ENCODE measurements at places on chromosomes 5 and 9.

- peak; percentile 67 for DNase-seq
Measured at GRCh38 chr5:149062371-149063016, 368 bp downstream of the SH3TC2 start.

- DNase-seq: no peak
Measured at GRCh38 chr9:79970146-79970425, 398.3 kb downstream of the TLE4 start.

DNA sequence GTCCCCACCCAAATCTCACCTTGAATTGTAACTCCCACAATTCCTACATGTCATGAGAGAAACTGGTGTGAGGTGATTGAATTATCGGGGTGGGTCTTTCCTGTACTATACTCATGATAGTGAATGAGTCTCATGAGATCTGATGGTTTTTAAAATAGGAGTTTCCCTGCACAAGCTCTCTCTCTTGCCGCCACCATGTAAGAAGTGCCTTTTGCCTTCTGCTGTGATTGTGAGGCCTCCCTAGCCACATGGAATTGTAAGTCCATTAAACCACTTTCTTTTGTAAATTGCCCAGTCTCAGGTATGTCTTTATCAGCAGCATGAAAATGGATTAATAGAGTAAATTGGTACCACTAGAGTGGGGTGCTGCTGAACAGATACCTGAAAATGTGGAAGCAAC is 140.9 kb downstream of the ARHGEF28 start:
- no peak for DNase-seq

DNA sequence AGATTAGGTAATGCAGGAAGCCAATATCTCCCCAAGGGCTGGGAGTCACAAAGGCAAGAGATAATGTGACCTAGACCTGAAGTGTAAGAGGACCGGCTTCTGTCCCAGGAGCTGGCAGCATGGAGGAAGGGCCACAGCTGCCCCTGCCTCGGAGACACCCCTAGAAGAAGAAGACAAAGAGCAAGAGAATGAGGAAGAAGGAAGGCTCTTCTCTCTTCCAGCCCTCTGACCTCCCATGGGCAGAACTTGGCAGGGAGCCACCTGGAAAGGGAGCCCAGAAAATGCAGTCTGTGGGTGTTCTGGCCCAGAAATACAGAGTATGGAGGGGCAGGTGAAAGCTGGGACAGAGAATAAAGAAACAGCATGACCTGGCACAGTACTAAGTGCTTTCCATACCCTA is 151.0 kb downstream of the C5orf15 start:
- no peak for DNase-seq

DNA sequence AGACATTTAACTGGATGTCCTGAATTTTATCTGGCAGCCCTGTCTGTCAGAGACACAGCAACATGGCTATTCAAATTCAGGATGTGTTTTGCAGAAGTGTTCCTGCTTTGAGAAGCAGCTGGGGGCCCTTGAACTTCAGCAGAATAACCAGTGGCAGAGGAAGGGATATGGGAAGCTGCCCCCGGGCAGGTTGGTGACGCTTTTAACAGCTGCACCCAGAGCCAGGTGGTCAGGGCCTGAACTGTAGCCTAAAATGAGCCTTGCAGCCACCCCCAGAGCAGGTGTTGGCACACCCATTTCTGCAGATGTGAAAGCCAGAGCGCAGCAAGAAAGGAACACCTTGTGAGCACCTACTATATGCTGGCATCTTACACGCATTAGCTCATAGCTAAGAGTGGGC is 128.7 kb upstream of the BOD1 start:
- no peak for DNase-seq

DNA sequence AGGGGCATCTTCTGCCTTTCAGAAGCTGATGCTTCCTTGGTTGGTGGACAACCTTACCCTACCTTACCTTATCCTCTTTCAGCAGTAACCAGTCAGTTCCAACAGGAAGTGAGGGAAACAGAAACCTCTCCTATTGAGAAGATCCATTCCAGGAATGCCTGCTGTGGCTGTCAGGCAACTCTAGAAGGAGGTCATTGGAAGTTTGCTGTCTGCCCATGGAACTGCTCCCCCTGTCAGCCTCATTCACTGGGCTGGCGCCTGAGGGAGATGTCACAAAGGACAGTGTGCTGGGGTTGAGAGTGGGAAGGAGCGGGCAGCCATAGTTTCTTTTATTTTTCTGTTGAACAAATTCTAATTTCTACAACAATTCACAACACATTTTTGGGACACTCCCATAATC is 54.7 kb downstream of the IRX1 start:
- DNase-seq: no peak

- no peak for DNase-seq
Measured at GRCh38 chr5:163614787-163615186, 109.4 kb downstream of the MAT2B start.

DNA sequence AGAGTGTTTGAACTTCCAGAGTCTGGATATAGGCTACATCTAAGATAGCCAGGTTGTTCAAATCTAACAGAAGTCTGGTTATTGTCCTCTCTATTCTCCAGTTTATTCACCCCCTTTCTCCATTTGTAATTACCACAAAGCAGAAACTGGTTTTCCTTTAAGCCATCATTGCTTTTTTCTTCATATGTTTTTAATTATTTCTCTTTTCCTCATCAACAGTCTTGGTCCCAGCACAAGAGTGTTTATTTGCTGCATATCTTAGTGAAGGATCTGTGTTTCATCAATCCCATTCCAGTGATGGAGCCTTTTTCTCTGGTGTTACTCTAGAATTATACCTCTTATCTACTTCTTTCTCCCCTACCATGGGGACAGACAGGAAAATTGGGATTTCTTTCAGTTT is 142.2 kb downstream of the CAMK4 start:
- no peak for DNase-seq

GRCh38 chr9:126893079-126893478 is 21.5 kb upstream of the RALGPS1 start:
- DNase-seq: no peak

GRCh38 chr9:14153310-14153720 is 160.6 kb downstream of the NFIB start:
- no peak for DNase-seq

GRCh38 chr5:152688561-152689249 is 283.6 kb upstream of the NMUR2 start:
- DNase-seq: no peak

DNA sequence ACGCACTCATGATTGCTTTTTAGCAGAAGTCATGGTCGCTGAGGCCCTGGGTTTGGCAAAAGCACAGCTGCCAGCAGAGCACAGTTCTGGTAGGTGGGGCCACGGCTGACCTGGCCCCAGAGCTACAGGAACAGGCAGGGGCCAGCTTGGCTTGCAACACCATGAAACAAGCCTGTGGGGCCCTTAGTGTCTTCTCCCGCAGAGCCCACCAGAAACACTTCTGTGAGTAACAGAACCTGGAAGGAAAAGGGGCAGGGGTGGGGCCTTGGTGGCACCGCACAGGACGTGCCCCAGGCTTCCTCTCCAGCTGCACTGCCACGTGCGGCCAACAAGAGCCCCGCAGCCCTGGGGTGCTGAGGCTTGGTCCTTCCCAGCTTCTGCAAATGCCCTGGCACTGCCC is 4.8 kb downstream of the ASB6 start:
- DNase-seq: no peak

- DNase-seq: no peak
Measured at GRCh38 chr5:136114414-136115125, 18.1 kb upstream of the SMAD5 start.

DNA sequence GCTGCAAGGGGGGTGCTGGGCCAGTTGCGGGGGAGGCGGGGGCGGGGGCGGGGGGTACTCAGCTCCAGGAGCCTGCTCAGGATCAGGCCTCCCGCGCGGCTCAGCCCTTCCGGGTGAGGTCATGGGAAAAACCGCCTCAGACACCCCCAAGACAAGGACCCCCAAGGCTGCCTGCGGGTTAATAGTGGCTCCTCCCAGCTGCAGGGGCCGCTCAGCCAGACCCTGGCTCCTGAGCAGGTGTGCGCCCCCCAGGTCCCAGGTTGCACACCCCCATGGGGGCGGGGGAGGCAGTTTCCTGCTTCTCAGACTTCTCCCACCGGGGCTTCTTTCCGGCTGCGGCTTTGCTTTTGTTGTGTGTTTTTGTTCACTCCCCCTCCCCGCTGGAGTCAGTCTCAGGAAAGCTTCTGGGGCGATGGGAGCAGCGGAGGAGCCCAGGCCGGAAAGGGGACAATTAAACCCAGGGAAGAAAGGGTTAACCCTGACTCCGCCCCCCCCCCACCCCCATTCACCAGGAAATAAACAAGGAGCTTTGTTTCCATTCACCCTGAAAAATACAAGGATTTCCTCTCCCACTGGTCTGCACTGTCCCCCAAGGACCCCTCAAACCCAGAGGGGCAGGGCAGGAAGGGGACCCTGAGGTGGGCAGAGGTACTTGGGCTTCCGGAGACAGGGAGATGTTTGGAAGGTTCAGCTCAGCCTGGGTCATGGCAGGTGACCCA is 42.3 kb upstream of the NOTCH1 start:
- no peak for DNase-seq

GRCh38 chr5:59553992-59554391 is 339.5 kb downstream of the PDE4D start:
- no peak for DNase-seq

GRCh38 chr9:99076483-99077171 is 28.3 kb upstream of the TGFBR1 start:
- no peak for DNase-seq

DNA sequence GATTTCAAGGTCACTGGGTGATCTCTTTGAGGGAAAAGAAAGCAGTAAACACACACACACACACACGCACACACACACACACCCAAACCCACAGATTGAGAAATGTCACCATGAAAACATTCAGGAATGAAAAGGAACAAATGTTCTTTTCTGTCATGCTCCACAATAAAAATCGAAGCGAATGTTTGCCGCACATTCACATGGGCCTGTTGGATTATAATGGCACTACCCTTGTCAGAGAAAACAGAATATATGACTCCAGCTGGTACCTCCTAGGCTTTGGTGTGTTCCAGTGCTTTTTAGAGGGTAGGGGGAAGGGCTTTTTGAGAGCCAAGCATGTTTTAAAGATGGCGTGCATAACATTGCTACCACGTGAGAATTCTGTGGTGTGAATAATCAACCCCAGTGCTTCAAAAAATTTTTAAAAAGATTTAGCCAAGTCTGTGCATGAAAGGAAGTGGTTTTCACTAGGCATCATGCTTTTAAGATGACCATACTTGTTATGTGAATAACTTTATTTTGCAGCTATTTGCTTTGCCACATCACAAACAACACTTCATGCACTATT is 120.8 kb upstream of the ZNF608 start:
- DNase-seq: no peak

- no peak for DNase-seq
Measured at GRCh38 chr5:141411575-141411974, 1.2 kb upstream of the PCDHGA10 start.

- no peak for DNase-seq
Measured at GRCh38 chr5:115350894-115351293, 54.4 kb upstream of the CCDC112 start.

GRCh38 chr5:64834611-64835010 is 65.9 kb downstream of the CWC27 start:
- DNase-seq: no peak

GRCh38 chr9:6680797-6681146 is 35.2 kb upstream of the GLDC start:
- no peak for DNase-seq

- no peak for DNase-seq
Measured at GRCh38 chr9:117929868-117930267, 225.7 kb downstream of the TLR4 start.

- no peak for DNase-seq
Measured at GRCh38 chr9:76466299-76466605, 7.3 kb downstream of the GCNT1 start.

DNA sequence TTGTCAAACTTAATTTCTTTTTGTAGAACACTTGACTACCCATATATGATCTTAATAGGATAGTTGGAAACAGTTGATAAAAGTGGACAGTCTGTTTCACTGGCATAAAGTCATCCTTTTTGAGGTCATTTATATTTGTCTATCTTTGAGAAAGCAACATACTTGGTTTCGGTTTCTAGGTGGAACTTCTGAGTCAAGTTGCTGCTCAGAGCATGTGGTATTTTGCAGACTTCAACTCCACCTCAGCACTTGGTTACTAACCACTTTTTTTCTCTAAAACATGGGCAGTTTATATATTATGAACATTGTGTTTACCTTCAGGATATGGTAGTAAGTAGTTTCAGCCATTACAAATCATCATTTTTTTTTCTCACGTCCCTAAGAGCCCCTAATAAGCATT is 1749.0 kb upstream of the C9orf72 start:
- DNase-seq: no peak

- no peak for DNase-seq
Measured at GRCh38 chr5:111869681-111870080, 112.7 kb upstream of the NREP start.

- DNase-seq: no peak
Measured at GRCh38 chr9:125960626-125961025, 213.5 kb downstream of the PBX3 start.

DNA sequence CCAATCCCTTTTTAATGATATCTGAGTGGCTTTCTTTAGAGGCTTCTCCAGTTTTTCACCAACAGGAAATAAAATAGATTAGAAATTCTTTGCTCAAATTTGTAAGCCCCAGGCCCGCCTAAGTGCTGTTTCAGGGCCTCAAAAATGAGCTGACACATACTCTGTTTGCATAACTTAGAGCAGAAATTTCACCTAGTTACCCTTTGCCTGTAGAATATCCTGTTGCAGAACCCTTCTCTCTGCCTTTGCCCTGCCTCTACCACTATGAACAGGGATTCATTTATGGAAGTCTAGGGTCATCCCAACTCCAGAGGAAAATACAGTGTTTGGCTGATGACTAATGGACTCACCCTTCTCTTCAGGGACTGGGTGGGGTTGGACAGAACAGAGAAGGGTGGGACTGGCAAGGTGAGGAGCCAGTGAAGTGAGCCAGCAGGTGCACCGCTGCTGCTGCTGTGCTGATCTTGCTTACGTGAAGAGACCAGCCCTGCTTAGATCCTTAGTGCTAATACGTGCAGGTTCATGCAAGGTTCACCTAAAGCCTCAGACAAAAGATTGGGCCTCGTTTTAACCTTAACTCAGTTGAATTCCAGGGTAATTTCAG is 22.8 kb downstream of the OSTF1 start:
- DNase-seq: no peak

DNA sequence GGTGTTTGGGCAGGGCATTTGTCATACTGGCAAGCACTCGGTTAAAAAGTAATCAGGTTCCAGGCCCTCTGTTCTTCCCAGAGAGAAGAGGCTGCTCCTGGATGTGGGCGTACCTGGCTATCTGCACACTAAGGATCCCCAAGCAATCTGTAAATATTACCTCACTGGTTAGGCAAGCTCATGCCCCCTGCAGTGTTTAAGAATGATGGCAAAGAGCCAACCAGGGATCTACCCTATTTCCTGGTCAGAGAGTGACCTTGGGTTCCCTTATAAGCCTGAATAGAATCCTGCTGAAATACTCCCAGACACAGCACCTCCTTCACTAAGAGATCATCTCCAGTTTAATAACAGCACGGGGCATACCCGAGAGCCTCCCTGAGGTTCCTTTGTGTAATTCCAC is 181.2 kb downstream of the PIK3R1 start:
- no peak for DNase-seq

GRCh38 chr9:89775641-89776040 is 170.8 kb downstream of the GADD45G start:
- no peak for DNase-seq

All from amniotic stem cell (primary cell).